ENCODE measurements at places on chromosomes 6 and 20.
A peak's percentile ranks its signal among the peaks of the same experiment; 100 is the strongest.

DNA sequence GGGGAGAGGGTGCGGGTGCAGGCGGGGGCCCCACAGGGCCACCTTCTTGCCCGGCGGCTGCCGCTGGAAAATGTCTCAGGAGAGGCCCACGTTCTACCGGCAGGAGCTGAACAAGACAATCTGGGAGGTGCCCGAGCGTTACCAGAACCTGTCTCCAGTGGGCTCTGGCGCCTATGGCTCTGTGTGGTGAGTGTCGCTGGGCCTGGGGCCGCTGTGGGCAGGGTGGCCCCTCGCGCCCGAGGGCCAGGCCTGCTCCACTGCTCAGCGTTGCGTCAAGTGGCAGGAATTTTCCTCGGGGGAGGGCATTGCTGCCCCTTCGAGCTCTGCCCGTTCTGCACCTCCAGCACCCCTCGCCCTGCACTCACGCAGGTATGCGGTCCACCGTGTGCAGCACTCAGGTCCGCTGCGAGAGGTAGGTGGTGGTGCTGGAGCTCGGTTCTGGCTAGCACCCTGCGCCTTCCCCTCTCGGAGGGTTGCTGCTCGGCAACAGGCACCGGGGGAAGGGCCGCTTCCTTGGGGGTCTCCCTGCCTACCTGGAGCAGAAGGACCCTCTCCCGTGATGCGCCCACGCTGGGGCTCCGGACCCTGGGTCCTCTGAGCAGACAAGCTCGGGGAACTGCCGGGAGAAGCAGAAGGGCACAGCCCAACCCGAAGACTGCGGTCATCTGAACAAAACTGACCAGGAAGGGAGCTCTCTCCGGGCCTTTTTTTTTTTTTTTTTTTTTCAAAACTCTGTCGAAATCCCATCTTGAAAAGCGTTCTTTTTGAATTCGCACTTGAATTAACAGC lies 674 bp downstream of the MAPK14 start:
- peak; percentile 36 for DNase-seq

DNA sequence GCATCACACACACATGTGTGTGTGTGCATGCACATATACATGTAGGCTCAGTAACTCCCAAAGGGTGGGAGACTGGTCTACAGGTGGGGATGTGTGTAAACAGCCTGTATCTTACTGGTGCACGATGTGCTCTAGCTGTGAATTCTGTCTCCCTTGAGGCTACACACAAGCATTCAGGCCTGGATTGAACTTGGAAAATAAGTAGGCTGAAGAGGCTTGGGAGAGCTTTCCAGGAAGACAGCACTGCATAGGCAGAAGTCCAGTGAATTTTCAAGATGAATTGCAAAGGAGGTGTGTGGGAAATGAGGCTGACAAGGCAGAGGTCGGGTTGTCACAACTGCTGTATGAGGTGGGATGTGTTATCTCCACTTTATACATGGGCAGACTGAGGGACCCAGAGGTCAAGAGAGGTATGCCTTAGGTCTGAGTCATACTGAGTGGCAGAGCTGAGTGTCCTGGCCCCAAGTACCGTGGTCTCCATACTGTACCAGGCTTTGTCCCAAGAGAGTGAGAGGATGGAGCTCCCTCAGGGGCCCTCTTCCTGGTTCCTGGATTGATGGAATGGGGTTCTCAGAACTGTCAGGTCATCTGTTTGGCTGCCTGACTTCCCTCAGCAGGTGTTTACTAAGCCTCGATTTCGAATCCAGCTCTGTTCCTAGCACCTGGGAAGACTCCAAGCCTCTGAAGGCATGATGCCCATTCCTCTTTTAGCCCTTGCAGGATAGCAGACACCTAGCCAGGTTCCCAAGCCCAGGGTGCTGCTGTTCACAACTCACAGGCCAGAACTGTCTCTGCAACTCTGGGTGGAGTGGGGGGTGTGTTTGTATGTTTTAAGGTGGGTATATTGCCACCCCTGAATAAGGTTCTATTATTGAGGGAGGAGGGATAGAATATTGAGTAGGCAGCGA lies 14.4 kb downstream of the SNPH start:
- DNase-seq, result no peak

- peak; percentile 15 for DNase-seq
Measured at GRCh38 chr6:139372326-139373153, 1.9 kb downstream of the CITED2 start.

DNA sequence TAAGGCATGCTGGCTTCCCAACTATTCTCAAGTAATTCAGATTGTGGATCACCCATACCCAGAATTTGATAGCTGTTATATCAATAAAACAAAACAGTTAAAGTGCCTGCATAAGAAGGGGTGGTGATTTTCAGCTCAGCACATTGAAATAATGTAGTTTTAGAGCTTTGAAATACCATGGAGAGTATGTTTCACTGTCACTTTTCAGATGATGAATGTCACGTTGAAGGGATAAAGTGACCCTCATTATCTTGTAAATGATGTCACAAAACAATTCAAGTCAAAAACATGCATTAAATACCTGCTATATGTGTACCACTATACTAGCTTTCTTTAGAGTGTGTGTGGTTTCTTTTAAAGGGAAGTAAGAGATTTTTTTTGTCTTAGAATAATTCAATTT lies 27.6 kb downstream of the MLIP start:
- no peak for DNase-seq

DNA sequence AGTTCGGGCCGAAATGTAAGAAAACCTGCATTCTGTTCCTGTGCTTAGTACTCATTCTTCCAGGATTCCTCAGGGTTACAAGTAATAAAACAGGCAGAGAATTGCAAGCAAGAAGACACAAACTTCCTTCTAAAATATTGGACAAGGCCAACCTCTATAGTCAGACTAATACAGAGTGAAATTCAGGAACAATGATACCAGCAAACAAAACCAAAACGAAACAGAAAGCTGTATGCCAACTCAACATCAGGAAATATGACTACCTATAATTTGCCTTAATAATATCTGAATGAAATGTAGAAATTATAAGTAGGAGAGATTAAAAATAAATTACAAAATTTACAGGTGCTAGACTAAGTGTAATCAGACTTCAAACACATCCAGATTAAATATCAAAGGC lies 238.8 kb downstream of the HIVEP2 start:
- DNase-seq, result no peak

- peak; percentile 32 for DNase-seq
Measured at GRCh38 chr6:10556992-10557391, 35.8 kb downstream of the GCNT2 start.

GRCh38 chr6:150453357-150453756 lies 84.5 kb downstream of the IYD start:
- no peak for DNase-seq

DNA sequence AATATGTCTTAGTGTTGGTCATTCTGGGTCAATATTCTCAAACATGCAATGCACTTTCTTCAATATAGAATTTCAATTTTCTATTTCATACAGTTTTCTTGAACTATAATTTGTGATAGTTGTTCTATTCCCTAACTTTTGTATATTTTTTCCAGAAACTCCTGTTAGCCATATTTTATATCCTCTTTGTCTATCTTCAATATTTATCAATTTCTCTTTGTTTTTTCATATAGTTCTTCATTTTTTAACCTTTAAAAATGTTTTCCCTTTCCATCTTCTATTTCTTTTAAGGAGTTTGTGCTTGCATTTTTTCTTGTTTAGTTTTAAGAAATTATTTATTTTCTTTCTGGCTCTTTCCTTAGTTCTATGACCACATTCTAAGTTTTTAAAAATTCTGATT lies 42.0 kb upstream of the MBOAT1 start:
- no peak for DNase-seq

- peak; percentile 46 for DNase-seq
Measured at GRCh38 chr6:109083657-109084056, 11.0 kb downstream of the SESN1 start.

DNA sequence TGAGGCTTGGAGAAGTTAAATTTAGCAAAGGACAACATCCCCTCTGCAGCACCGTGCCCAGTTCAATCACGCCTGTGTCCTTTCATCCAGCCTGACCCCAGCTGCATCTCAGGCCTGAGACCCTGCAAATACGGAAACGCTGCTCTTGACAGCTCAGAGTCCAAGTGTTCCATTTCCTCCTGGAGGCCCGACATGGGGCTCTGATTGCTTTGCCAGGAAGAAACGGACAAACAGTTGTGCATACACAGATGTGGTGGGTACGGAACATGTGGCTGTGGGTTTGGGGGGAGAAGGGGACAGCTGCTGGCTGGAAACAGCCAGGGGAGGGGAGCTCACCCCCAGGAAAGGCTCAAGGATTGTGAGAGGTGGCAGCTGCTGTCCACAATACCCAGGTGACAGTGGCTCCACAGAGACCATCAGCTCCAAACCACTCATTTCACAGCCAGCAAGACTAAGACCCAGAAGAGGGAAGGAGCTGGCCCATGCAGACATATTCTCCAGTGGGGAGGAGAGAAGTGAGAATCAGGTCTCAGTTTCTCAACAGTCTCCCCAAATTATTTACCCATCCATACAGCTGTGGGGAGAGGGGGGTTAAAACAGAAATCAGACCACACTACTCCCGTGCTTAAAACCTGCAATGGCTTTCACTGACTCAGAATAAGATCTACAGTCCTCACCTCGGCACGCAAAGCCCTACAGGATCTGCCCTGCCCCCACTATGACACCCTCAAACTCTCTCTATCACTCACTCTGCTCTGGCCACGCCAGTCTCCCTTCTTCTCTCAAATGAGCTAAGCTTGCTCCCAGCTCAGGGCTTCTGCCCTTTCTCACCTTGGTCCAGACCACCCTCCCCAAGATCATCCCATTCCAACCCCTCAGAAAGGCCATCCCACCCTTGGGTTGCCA lies 89.1 kb downstream of the PREX1 start:
- no peak for DNase-seq

GRCh38 chr6:149476789-149477455 lies 7.9 kb downstream of the ZC3H12D start:
- no peak for DNase-seq

GRCh38 chr6:1497761-1498105 lies 108.4 kb downstream of the FOXF2 start:
- peak; percentile 97 for DNase-seq

- DNase-seq, result no peak
Measured at GRCh38 chr6:71134929-71135642, 153.5 kb upstream of the OGFRL1 start.

DNA sequence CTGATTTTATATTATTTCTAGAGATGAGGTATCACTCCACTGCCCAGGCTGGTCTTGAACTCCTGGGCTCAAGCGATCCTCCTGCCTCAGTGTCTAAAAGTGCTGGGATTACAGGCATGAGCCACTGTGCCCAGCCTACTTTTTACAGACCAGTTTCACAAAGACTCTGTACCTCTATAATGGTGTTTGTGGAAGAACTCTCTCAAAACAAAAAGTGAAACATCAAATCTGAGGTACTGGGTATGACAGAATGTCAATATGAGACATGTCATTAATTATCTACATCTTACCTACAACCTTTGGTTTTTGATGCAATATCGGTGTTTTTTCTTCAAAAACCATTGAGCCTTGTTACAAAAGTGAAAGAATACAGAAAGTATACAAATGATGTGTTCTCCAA lies 49.4 kb upstream of the MCM9 start:
- DNase-seq, result no peak

DNA sequence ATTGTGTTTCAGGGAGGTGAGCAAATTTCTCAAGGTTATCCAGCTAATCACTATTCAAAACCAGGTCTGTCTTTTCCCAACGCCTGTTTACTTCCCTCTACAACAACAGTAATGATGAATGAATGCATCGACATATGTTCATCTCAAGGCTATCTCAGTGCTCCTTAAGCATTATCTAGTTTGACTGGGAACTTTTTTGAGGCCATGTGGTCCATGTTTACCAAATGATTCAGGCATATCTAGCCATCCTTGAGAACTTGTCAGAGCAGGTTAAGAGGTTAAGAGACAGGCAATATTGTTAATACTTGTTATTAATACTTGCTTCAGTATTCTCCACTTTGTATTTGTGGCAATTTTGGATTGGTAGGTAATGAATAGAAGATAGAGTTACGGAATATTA lies 1038.4 kb upstream of the FLRT3 start:
- no peak for DNase-seq

DNA sequence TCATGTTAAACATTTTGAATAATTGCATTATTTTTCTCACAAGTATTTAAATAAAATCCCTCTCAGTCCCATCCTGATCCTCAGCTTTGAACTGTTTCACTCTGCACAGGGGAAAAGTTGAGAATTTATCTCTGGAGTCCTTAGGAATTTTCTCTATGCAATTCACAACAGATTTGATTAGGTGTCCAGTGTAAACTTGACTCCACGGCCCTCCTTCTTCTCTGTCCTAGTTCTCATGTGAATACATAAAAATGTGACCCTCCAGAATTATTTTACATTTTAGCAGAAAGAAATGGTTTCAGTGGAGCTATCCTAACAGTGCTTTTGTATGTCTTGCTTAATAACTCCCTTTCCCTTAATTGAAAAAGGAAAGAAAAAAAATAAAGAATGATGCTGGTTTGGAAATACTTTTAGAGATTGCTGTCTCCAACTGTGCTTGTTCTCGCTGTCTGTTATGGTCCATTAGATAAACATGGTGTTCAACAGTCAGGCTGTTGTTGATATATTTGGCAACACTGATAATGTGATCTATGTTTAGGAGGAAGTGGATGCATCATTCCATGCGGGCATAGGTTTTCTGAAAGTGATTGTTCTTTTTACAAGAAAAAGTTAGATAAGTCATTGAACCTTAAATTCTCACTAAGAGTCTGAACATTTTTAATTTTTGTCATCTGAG lies 599.4 kb upstream of the CITED2 start:
- DNase-seq, result peak; percentile 75

DNA sequence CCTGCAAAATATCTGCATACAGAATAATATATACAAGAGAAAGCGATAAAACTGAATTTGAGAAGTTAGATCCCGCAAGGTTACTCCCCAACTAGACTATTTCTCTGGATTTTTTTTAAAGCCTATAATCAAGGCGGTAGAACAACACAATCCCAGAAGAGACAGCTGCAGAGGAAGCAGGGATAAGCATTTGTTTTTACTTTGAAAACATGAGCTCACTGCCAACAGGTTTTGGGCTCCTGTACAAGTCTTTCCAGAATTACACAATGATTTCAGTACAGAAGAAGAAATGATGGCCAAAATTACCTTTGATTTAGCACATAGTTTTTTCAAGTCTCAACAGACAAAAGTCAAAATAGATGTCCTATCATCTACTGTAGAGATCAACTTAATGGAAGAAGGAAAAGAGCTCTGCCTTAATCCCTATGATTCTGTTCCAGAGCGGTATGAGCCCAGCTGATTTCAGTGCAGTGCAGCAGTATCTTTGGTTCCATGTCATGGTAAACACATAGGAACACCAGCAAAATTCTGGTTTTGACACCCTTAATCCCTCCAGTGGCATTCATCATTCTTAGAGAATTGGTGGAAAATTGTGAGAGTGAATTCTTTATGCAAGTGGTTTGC lies 304.3 kb downstream of the HDGFL1 start:
- DNase-seq, result peak; percentile 16

DNA sequence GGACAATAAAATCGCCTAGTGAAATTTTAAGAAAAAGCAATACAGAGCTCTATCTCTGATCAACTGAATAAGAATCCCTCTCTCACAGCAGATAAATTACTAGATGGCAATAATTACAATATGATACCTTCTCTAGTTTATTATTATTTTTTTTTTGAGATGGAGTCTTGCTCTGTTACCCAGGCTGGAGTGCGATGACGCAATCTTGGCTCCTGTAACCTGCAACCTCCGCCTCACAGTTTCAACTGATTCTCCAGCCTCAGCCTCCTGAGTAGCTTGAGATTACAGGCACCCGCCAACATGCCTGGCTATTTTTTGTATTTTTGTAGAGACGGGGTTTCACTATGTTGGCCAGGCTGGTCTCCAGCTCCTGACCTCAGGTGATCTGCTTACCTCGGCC lies 129.3 kb upstream of the PTCHD4 start:
- DNase-seq, result no peak

GRCh38 chr6:47413752-47414422 lies 63.7 kb upstream of the CD2AP start:
- DNase-seq, result peak; percentile 82
